ENCODE measurements at places on chromosomes 2 and 18. TPM values are rescaled to one million over a fixed set of nuclear protein-coding genes. Genes with fewer than 3 reads are reported as not detected.
A peak's percentile ranks its signal among the peaks of the same experiment; 100 is the strongest.

- no peak overlapping the region for H3K27ac ChIP-seq
- H3K36me3 ChIP-seq: no peaks in the 10 kb centered on the region
Observed at GRCh38 chr18:79952996-79953559, 1.6 kb upstream of the SLC66A2 start.

LYG1 gene
- total RNA-seq: 1.9 TPM

DNA sequence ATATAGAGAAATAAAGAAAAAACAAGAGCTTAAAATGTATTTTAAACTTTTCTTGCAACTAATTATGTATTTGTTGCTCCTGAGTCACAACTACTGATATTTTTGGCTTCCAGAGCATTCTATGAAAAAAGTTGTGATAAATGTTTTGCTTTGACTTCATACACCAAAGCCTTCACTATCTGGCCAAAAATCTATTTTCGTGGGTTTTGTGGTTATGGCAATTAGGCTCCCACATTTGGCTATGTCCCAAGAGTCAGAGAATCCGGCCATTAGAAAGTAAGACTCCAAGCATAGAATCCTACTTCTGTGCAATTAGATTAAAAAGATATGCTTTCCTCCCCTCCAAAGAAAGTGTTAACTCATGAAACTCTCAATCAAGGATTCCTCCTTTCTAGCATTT lies 1456.1 kb upstream of the ACVR2A start:
- H3K27me3 ChIP-seq: no peaks in the 10 kb centered on the region
- H3K4me3 ChIP-seq: no peak overlapping the region
- no peak for DNase-seq
- H3K4me1 ChIP-seq: no peaks in the 10 kb centered on the region
- no peaks in the 10 kb centered on the region for H3K36me3 ChIP-seq

DNA sequence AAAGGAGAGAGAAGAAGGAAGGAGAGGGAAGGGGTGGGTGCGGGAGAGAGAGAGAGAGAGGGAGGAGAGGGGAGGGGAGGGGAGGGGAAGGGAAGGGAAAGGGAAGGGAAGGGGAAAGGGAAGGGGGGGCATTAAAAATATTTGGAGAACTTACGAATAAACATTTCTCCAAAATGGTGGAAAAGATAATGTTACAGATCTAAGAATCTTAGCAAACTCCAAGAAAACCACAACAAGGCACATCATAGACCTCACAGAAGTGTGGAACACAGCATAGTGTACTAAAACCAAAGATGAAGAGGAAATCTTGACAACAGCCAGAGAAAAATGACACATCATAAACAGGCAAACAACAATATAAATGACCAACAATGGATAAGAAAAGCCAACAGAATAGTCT lies 83.1 kb downstream of the CRACDL start:
- peaks cover 29% of the 10 kb centered on the region for H3K27me3 ChIP-seq
- H3K4me1 ChIP-seq: no peaks in the 10 kb centered on the region
- no peak overlapping the region for H3K27ac ChIP-seq
- H3K4me3 ChIP-seq: no peak overlapping the region
- H3K36me3 ChIP-seq: no peaks in the 10 kb centered on the region

DNA sequence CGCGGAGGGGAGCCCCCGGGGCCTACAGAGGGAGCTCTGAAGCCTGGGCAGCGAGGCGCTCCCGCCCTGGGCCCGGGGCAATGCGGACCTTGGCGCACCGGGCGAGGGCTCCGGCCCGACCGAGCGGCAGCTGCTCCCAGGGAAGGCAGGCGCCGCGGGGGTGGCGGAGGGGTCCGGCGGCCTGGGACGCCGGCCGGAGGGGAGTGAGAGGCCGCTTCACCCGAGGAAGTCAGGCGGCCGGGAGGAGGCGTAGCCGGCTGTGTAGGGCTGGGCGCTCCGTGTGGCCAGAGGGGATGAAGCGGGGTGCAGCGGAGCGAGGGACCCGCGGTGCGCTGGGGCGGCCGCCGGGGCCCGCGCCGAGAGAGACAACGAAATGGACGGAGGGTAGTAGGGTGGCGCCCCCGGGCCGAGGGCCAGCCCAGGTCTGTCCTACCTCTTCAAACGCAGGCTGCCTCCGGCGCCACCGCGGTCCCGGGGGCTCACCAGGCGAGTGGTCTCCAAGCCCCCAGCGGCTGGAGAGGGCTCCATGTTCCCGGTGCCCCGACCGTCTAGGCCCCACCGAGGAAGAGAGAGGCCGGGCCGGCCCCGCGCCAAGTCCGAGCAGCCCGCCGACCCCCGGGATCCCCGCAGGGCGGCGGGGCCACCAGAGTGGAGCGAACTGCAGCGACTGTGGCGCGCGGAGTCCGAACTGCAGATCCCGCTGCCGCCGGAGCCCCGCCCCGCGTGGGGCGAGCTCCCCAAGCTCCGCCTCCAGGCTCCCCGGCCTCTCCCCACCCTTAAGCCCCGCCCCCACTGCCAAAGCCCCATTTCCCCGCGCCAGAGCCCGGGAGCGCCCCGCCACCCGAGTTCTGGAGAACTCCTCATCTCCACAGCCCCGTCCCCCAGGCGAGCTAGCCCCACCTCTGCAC lies at the start of gene SLC30A3:
TSS of gene SLC30A3 (minus strand) at position 669 of the 908 bp plus-strand sequence. CDS start at position 528, 141 bp downstream.
- peaks cover 38% of the 10 kb centered on the region for H3K27me3 ChIP-seq
- H3K4me3 ChIP-seq: peak within 1 kb of the TSS; percentile 88
- H3K4me1 ChIP-seq: peaks cover 15% of the 10 kb centered on the region
- H3K36me3 ChIP-seq: peaks cover 3% of the 10 kb centered on the region
- H3K27ac ChIP-seq: no peak within 1 kb of the TSS

GRCh38 chr18:37265382-37265781 lies 300.2 kb downstream of the CELF4 start:
- H3K36me3 ChIP-seq: no peaks in the 10 kb centered on the region
- no peaks in the 10 kb centered on the region for H3K4me1 ChIP-seq
- H3K27ac ChIP-seq: no peak overlapping the region
- no peak overlapping the region for H3K4me3 ChIP-seq
- DNase-seq: no peak
- peaks cover 21% of the 10 kb centered on the region for H3K27me3 ChIP-seq

FLACC1 gene
- 1.0 TPM for total RNA-seq

GRCh38 chr2:43541165-43541564 lies 54.7 kb downstream of the THADA start:
- H3K36me3 ChIP-seq: peaks cover 2% of the 10 kb centered on the region
- H3K27me3 ChIP-seq: no peaks in the 10 kb centered on the region
- no peak overlapping the region for H3K4me3 ChIP-seq
- DNase-seq: no peak

DNA sequence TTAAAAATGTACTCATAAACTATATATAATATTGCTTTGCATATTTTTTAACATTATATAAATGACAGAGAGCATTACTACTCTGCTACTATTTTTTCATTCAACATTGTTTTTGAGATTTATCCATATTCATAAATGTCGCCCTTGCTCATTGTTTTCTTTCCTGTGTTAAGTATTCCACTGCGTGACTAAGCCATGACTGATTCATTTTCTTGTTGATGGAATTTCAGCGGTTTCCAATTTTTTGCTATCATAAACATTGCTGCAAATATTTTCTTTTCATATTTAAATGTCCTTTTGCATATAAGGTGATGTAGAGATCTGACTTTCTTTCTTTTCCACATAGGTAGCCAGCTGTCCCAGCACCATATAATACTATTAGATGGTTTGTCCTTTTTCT lies 57.6 kb downstream of the SFXN5 start:
- H3K36me3 ChIP-seq: peaks cover 5% of the 10 kb centered on the region
- no peak overlapping the region for H3K27ac ChIP-seq
- H3K4me3 ChIP-seq: no peak overlapping the region
- H3K4me1 ChIP-seq: no peaks in the 10 kb centered on the region

DNA sequence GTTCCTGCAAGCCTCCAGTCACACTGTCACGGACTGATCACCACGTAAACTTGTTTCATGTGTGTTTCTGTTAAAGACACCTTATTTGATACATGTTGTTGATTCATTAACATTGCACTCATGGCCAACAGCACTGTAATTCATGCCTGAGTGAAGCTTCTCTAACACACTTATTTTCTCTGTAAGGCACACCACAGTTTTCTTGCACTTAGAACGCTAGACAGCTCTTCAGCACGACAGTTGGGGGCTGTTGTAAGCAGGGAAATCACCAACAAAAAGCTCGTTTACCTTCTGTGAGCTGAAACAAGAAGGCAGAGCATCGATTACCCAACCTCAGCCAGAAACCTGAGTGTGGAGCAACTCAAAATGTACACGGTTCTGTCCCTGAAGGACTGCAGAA lies 28.1 kb downstream of the TNFRSF11A start:
- H3K4me1 ChIP-seq: no peaks in the 10 kb centered on the region
- H3K27me3 ChIP-seq: no peaks in the 10 kb centered on the region
- no peak for DNase-seq
- no peaks in the 10 kb centered on the region for H3K36me3 ChIP-seq
- H3K27ac ChIP-seq: no peak overlapping the region

SP9 gene
- total RNA-seq: 1.9 TPM

DNA sequence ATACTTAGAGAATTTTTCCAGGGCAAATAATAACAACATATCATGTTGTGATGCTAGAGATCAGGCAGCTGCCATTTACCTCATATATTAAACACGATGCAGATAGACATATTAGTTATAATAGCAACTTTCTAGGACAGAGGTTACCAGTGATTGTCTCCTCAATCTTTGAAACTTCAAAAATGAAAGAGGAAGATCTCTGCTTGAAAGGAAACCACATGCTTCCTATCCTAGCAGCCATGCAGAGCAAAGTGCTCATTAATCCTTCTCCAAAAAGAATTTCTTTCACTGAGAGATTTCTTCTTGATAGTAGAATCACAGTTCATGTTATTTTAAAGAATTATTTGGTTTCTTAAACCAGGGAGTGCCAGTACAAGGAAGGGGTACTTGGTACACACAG lies 317.2 kb downstream of the CPS1 start:
- no peaks in the 10 kb centered on the region for H3K36me3 ChIP-seq
- DNase-seq: no peak
- no peaks in the 10 kb centered on the region for H3K27me3 ChIP-seq
- no peak overlapping the region for H3K27ac ChIP-seq
- no peak overlapping the region for H3K4me3 ChIP-seq

HAAO gene
- total RNA-seq: 3.5 TPM

PASK gene
- 71.3 TPM for total RNA-seq

DNA sequence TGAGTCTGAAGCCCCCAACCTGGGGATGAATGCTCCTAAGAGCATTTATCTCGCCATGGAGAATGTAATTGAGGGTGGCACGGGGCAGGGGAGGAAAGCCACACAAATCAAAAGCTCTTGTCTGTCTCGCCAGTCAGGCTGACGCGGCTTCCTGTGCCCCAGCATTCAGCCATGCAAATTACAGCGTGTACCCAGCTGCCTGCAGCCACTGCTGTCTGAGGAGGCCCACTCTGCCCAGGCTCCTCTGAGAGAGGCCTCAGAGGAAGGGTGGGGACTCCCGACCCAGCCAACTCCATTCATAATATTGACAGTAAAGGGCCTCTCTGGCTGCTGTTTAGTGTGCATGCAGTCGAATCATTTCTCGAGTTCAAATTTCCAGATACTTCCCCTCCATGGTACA lies 22.0 kb downstream of the SMAD7 start:
- peaks cover 3% of the 10 kb centered on the region for H3K27me3 ChIP-seq
- no peak for DNase-seq
- H3K27ac ChIP-seq: peak overlapping the region; percentile 83
- H3K4me1 ChIP-seq: peaks cover 85% of the 10 kb centered on the region
- H3K4me3 ChIP-seq: peak overlapping the region; percentile 56

GFPT1 gene
- 30.0 TPM for total RNA-seq

ANKZF1 gene
- 36.4 TPM for total RNA-seq

DNA sequence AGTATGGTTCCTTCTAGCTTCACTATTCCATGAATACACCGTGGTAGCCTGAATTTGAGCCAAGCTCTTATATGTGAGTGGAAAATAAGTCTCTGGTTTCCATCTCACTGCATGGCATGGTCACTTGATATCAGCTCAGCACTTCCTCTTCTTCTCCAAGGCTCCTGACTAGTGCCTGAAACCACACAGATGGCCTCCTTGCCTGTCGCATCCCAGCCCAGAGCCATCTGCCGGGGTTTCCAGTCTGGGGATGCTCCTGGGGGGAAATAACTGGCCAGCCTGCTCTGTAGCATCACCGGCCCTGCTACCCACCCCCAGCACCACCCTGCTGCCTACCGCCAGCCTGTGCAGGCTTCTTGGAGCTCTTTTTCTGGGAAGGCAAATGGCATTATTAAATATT lies 7.7 kb upstream of the MARCHF4 start:
- no peak for DNase-seq
- no peaks in the 10 kb centered on the region for H3K36me3 ChIP-seq
- peaks cover 40% of the 10 kb centered on the region for H3K27me3 ChIP-seq
- no peak overlapping the region for H3K27ac ChIP-seq
- H3K4me3 ChIP-seq: no peak overlapping the region

Measured in neural crest cell (in vitro differentiated cells).